ENCODE measurements at places on chromosomes 3 and 15. TPM values are rescaled to one million over a fixed set of nuclear protein-coding genes. Genes with fewer than 3 reads are reported as not detected.

DNA sequence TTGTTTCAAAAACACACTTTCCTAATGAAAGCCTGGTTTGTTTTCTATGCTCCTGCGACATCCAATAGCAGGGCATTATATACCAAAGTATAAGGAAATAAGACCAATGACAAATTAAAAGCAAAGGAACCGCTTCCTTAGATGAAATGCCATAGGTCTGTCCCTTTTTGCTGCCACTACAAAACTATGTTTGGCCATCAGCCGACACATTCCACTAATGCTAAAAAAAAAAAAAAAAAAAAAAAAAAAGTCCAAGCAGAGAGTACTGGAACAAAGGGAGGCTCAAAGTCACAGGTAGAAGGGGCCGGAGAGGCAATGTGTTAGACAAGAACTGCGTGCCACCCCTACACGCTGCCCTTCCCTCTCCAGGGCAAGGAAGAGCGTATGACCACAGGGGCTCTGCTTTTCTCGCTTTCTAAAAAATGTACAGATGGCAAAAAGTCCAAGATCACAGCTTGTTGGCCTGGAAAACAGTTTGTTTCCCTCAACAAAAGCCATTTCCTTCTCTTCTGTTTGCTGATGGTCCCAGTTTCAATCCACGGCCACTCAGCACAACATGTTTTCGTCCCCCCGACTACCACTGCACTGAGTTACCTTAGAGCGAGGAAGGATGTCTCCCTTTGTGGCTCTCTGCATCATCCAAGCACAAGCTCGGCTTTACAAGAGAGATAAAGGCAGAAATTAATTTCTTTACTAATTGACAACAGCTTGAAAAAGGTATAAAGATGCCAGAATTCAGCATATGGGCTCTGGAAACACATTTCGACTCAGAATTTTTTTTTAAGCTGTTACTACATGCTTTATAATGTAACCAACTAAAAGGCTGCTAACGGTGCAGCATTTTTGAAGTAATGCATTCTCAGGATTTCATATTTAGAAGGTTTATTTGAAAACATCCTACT lies 70.8 kb downstream of the ABTB1 start:
- no peak for DNase-seq

PLOD2 gene
- total RNA-seq = 93.9 TPM

ZNF501 gene
- not detected for total RNA-seq

SUSD5 gene
- 11.6 TPM for total RNA-seq

ALS2CL gene
- total RNA-seq = 5.4 TPM

RTP2 gene
- total RNA-seq = not detected
